ENCODE measurements at places on chromosomes 2 and 18. TPM values are rescaled to one million over a fixed set of nuclear protein-coding genes. Genes with fewer than 3 reads are reported as not detected.

GRCh38 chr2:140747090-140747489 is 1383.7 kb downstream of the LRP1B start:
- no peak for DNase-seq

GRCh38 chr2:74010087-74010541 is 25.4 kb downstream of the TET3 start:
- DNase-seq = peak; percentile 74

GRCh38 chr2:118837067-118837466 is 10.4 kb downstream of the EN1 start:
- DNase-seq = no peak

GRCh38 chr2:82674652-82675051 is 1784.4 kb downstream of the SUCLG1 start:
- no peak for DNase-seq

Gene ACMSD
- not detected for total RNA-seq

Gene FASTKD2
- total RNA-seq = 69.0 TPM

Gene OSBPL1A
- 13.5 TPM for total RNA-seq

Gene CCDC141
- total RNA-seq = not detected

Gene GAD1
- 8.6 TPM for total RNA-seq

Gene RNF144A
- total RNA-seq = 10.3 TPM

GRCh38 chr2:129673234-129673633 is 306.2 kb upstream of the RAB6C start:
- no peak for DNase-seq

DNA sequence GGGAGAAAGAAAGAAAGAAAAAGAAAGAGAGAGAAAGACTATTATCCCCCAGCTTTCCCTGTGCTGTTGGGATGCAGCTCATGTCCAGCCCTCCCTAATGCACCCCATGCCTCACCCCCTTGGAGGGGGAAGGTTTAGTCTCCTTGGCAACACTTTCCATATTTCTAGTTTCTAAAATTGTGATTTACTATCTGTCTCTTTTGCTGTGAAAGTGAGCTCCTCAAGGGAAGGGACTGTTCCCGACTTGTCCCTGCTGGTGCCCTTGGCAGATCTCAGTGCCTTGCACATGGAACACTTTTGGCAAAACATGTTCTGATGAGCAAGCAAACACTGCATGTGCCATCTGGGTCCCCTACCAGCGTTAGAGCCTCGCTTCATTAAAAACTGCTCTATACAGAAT is 11.7 kb upstream of the NAPG start:
- DNase-seq = no peak

DNA sequence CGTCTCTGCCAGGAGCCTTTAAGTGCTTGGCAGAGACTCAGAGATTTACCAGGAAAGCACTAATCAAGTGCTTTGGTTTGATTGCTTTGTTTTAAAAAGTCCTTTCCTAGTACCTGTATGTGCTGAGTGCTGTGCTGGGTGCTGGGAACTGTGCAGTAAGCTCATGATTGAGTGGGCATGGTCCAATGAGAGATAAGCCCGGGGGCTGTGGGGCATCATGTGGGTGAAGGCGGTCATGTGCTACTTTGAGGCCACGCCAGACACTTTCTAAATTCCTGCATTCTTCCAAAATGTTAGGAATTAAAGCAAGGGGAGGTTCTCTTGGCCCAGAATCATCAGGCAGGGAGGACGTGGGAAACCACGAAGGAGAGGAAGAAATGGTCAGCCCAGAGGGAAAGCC is 109.0 kb downstream of the ACAA2 start:
- no peak for DNase-seq

Gene PROKR1
- not detected for total RNA-seq

Gene SPDYA
- 0.86 TPM for total RNA-seq

- DNase-seq = no peak
Observed at GRCh38 chr2:203492965-203493364, 42.1 kb downstream of the RAPH1 start.

- DNase-seq = no peak
Observed at GRCh38 chr2:73418343-73418742, 32.7 kb downstream of the ALMS1 start.

- no peak for DNase-seq
Observed at GRCh38 chr2:134122610-134123009, 131.3 kb upstream of the MGAT5 start.

DNA sequence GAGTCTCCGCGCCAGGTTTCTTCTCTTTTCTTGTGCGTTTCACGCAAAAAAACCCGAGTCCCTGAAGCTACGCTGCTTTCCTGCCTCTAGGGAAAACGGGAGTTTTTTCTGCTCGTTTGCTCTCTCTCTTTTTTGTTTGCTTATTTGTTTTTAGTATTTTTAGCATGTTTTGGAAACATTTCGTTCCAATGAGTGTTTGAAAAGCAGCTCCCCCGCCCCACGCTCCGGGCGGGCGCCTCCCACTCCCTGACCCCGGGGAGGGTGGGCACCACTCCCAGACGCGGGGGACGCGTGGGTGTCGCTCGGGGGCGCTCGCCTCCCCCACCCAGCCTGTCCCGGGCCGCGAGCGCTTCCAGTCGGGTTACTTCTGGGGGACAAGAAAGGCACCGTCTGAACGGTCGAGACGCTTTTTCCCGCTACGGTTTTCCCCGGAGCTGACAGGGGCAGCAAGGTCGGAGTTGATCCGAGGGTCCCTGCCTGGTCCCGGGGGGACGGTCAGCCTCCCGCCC is 446 bp upstream of the EFHD1 start:
- DNase-seq = no peak

GRCh38 chr2:129872446-129872845 is 107.0 kb upstream of the RAB6C start:
- no peak for DNase-seq

Gene ZNF638
- 69.8 TPM for total RNA-seq

Gene SLC5A7
- total RNA-seq = not detected

DNA sequence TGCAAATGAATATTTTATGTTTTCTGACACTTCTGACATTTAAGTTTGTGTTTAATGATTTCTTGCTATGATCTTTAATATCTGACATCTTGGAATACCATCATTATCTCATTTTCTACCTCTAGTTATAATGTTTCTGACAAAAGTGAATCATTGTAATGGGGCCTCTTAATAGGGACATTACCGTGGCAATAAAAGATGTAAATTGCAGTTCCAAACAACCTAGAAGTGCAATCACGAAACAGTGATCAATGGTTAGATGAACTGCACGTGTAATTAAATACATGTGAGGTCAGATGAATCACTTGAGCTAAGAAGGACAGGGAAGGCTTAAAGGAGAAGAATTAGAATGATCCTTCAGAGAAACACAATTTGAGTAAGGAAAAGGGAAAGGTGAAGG is 1078.3 kb downstream of the DPP10 start:
- DNase-seq = no peak

- no peak for DNase-seq
Observed at GRCh38 chr2:136131961-136132824, 14.2 kb upstream of the CXCR4 start.

- DNase-seq = no peak
Observed at GRCh38 chr2:112148477-112148876, 10.3 kb downstream of the FBLN7 start.

GRCh38 chr2:156748221-156748620 is 312.0 kb downstream of the GPD2 start:
- DNase-seq = no peak

- no peak for DNase-seq
Observed at GRCh38 chr18:29436459-29436858, 1259.5 kb upstream of the CDH2 start.

Gene ANKRD36
- 18.4 TPM for total RNA-seq

DNA sequence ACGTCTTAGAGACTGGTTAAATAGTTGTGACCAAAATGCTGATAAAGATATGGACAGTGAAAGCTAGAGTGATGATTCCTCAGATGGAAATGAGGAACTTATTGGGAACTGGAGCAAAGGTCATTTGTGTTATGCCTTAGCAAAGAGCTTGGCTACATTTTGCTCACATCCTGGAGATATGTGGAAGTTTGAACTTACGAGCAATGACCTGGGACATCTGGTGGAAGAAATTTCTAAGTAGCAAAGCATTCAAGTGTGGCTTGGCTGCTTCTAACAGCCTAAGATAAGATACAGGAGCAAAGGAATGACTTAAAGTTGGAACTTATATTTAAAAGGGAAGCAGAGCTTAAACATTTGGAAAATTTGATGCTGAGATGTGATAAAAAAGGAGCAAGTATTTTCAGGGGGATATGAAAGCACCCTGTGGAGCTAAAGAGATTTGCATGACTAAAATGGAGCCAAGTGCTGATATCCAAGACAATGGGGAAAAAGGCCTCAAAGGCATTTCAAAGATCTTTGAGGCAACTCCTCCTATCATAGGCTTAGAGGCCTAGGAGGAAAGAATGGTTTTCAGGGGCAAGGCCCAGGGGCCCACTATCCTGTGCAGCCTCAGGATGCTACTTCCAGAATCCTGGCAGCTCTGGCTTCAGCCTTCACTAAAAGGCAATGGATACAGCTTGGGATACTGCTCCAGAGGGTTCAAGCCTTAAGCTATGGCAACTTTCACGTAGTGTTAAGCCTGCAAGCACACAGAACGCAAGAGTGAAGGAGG is 124.1 kb upstream of the KLHL14 start:
- no peak for DNase-seq

DNA sequence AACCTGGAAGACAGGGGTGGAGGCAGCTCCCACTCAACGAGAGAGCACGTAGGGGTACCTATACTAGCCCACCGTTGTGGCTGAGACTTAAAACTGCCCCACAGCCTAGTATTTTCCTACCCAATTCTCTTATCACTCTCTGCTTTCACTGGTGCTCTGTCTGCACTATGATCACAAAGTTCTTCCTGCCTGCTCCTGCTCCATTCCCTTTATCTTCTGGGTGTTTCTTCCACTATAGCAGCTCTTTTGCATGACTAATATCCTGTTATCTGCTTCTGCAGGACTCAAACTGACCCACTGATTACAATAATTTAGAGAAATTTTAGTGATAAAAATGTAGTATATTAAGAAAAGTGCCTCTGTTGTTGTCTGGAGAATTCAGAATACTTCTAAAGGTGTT is 184.8 kb downstream of the LRP1B start:
- no peak for DNase-seq

Gene CRACDL
- 1.3 TPM for total RNA-seq

DNA sequence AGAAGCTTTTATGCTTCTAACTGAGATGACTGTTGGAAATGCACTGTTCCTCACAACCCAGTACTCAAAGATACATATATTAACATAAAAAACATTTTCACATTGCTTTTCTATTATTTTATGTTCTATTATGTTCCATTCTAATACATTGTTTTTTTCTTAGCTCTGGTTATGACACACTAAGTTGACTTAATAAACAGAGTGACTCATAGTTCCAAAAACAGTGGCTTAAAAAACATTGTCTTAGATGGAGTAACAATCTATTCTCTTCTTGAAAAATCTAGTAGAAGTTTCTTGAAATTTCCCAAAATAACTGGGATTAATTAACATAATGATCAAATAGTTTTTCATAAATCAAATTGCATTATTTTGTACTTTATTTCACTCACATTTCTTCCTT is 328.2 kb upstream of the LRATD1 start:
- no peak for DNase-seq

DNA sequence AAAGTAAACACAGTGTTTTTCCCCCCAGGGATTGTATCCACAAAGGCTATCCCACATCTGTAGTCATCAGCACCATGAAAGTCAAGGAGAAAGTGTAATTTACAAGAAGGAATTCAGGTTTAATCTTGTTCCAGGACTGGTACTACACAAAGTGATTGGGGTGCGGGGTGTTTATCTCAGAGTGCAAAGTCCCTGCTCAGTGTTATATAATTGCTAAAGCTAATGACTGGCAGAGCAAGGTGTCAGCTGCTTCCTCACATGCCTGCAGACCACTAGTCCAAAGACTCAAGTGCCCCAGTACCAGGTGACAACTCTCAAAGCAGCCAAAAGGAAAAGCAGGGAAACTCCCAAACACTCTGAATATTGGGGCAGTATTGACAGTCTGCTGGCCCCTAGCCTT is 40.4 kb upstream of the PDCL3 start:
- DNase-seq = no peak

- DNase-seq = no peak
Observed at GRCh38 chr2:68741238-68741637, 6.6 kb downstream of the ARHGAP25 start.

- DNase-seq = no peak
Observed at GRCh38 chr2:127626175-127626574, 19.8 kb upstream of the GPR17 start.

Gene TDRD15
- total RNA-seq = 6.7 TPM

Gene LRRTM4
- total RNA-seq = 0.29 TPM

DNA sequence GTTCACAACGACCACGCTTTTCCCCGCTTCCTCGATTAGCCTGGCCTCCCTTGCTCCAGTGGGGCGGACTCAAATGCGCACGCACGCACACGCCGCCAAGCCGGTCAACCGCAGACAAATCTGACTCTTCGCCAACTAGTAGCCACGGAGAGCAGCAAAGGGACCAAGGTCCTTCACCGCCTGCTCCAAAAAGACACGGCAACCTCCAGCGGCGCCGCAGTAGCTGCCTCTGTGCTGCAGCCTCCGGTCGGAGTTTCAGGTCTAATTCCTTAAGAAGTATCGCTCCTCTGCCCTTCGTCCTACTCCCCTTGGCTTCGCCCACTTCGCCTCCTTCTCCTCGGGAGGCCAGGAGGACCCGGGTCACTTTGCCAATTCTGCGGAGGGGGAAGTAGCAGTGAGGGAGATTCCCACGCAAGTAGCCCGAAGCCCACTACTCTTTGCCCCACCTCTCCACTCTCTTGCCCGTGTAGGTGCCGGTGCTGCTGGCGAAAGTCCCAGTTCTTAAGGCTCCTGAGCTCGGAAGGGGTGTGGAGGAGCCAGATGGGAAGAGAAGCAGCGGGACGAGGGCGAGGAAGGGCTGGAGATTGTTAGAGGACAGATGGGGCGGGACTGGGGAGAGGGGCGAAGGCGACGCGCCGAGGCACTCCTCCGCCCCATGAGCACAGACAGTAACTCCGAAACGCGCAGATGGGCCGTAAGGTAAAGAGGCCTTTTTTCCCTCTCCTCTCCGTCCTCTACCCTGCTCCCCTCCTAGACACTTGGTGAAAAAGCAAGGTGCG is 615 bp downstream of the AKAIN1 start:
- peak; percentile 4 for DNase-seq

- no peak for DNase-seq
Observed at GRCh38 chr2:207532676-207533075, 2.9 kb downstream of the CREB1 start.

DNA sequence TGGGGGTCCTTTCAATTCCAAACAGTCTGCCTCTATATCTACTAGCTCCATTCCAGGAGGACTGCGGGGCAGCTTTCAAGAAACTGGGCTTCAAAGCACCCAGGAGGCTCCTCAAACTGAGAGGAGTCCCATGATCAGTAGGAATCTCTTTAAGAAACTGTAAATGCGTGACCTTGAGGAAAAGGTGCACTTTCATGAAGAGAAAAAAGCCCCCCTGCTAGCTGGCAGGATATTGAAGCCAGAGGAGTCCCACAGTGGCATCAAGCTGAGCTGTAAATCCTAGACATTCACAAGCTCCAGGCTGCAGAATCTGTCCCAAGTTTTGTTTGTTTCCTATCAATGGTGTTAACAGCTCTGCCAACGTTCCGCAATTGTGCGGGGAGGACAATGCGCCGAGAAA is 790.1 kb downstream of the SLC4A3 start:
- no peak for DNase-seq

Gene HOXD8
- 9.9 TPM for total RNA-seq

DNA sequence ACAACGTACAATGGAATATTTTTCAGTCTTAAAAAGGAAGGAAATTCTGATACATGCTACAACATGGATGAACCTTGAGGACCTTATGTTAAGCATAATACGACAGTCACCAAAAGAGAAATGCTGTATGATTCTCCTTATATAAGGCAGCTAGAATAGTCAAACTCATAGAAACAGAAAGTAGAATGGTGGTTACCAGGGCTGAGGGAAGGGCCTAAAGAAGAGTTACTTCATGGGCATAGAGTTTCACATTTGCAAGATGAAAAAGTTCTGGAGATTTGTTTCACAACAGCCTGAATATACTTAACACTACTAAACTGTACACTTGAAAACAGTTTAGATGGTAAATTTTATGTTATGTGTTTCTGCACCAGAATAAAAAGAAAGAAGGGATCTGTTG is 113.3 kb downstream of the GALNT1 start:
- DNase-seq = no peak

Data from Daoy (cell line).